ENCODE measurements at places on chromosomes 11 and 22. TPM values are rescaled to one million over a fixed set of nuclear protein-coding genes. Genes with fewer than 3 reads are reported as not detected.
A peak's percentile ranks its signal among the peaks of the same experiment; 100 is the strongest.

GRCh38 chr11:123184531-123184930, 10.5 kb downstream of the CLMP start:
- H3K27ac ChIP-seq, result no peak overlapping the region
- DNase-seq, result no peak
- peaks cover 5% of the 10 kb centered on the region for H3K36me3 ChIP-seq
- H3K4me1 ChIP-seq, result no peaks in the 10 kb centered on the region

DNA sequence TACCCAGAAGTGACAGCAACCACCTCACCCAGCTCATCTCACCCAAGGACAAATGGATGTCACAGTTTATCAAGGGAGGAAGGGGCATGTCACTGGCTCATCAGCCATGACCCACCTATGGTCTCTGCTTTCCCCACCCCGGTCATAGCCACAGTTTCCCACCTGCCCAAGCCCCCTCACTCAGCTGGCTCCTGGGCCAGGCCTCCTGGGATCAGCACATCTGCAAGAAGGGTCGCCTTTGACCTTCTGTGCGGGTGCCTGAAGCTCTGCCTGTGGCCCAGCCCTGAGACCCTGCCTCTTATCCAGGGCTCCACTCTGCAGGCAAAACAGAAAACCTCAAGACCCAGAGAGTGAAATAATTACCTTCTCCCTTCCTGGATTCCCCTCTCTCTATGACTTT, 236.4 kb downstream of the BUD13 start:
- H3K4me3 ChIP-seq, result no peak overlapping the region
- H3K27me3 ChIP-seq, result peaks cover 39% of the 10 kb centered on the region
- no peak for DNase-seq
- H3K4me1 ChIP-seq, result peaks cover 2% of the 10 kb centered on the region
- no peak overlapping the region for H3K27ac ChIP-seq
- H3K36me3 ChIP-seq, result no peaks in the 10 kb centered on the region

- no peak for DNase-seq
- no peaks in the 10 kb centered on the region for H3K36me3 ChIP-seq
- H3K4me3 ChIP-seq, result no peak overlapping the region
- H3K27me3 ChIP-seq, result peaks cover 48% of the 10 kb centered on the region
- no peak overlapping the region for H3K27ac ChIP-seq
These were observed 1.3 kb upstream of the PVALB start for GRCh38 chr22:36818010-36818642.

GRCh38 chr11:2090172-2091111, 48.7 kb downstream of the IGF2 start:
- no peak for DNase-seq
- H3K4me1 ChIP-seq, result peaks cover 8% of the 10 kb centered on the region
- no peak overlapping the region for H3K27ac ChIP-seq

DNA sequence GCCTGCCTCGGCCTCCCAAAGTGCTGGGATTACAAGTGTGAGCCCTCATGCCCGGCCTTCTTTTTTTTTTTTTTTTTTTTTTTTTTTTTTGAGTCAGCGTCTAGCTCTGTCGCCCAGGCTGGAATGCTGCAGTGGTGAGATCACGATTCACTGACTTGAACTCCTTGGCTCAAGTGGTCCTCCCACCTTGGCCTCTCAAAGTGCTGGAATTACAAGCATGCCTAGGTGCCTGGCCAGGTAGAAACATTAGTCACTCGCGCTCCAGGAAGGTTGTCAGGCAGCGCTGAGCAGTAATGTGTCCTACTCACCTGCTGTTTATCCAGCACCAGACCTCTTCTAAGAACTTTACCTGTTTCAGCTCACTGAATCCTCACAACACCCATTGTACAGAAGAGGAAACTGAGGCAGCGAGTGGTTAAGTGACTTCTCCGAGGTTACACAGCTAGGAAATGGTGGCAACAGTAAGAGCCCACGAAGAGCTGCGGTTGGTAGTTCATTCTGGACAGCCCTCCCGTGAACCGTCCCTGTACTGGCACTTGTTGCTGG, 496 bp upstream of the CST6 start:
- H3K4me3 ChIP-seq, result no peak overlapping the region
- peaks cover 10% of the 10 kb centered on the region for H3K27me3 ChIP-seq
- H3K36me3 ChIP-seq, result no peaks in the 10 kb centered on the region
- H3K27ac ChIP-seq, result no peak overlapping the region
- peaks cover 3% of the 10 kb centered on the region for H3K4me1 ChIP-seq
- no peak for DNase-seq

GRCh38 chr11:76455331-76455730, 10.5 kb downstream of the EMSY start:
- H3K4me1 ChIP-seq, result peaks cover 11% of the 10 kb centered on the region
- H3K27me3 ChIP-seq, result no peaks in the 10 kb centered on the region
- H3K27ac ChIP-seq, result no peak overlapping the region
- no peak for DNase-seq
- H3K36me3 ChIP-seq, result peaks cover 82% of the 10 kb centered on the region
- H3K4me3 ChIP-seq, result no peak overlapping the region

DNA sequence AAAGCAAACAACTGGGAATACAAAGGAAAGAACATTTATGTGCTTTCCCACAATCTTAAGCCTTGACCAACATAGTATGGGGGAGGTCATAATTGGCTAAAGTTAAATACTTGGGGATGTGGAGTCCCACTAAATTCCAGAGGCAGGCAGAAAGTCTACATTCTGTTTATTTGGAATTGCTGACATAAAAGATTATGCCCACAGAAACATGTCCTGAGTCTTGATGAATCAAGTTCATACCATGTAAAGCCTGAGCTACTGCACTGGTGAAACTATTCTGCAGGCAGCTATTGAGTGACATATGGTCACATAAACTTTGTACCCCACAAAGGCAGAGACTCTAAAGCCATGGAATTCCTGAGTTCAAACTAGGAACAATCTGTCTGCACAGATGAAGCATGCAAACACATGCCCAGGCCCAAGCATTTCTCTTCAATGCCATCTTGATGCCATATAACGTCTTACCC, 69.9 kb upstream of the CHRM4 start:
- H3K4me1 ChIP-seq, result peaks cover 30% of the 10 kb centered on the region
- no peaks in the 10 kb centered on the region for H3K36me3 ChIP-seq
- H3K27me3 ChIP-seq, result no peaks in the 10 kb centered on the region
- no peak overlapping the region for H3K4me3 ChIP-seq

DNA sequence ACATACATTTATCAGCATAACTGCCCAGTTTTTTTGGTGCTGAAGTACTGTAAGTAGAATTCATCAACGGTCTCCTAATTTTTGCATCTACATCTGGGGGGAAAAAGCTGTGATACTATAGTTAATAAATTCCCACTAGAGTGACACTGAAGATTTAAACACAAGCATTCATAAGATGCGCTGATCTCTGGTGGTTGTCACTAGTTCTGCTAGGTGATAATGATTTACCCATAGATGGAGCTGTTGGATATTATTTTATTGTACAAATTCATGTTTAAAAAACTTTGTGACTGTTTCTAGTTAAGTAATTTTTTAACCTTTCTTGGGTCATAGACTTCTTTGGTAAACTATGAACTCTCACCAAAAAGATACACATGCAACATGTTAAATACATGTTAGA, 106.6 kb downstream of the EMSY start:
- H3K4me1 ChIP-seq, result no peaks in the 10 kb centered on the region
- H3K4me3 ChIP-seq, result no peak overlapping the region
- H3K27ac ChIP-seq, result no peak overlapping the region
- H3K36me3 ChIP-seq, result peaks cover 1% of the 10 kb centered on the region
- no peak for DNase-seq

DNA sequence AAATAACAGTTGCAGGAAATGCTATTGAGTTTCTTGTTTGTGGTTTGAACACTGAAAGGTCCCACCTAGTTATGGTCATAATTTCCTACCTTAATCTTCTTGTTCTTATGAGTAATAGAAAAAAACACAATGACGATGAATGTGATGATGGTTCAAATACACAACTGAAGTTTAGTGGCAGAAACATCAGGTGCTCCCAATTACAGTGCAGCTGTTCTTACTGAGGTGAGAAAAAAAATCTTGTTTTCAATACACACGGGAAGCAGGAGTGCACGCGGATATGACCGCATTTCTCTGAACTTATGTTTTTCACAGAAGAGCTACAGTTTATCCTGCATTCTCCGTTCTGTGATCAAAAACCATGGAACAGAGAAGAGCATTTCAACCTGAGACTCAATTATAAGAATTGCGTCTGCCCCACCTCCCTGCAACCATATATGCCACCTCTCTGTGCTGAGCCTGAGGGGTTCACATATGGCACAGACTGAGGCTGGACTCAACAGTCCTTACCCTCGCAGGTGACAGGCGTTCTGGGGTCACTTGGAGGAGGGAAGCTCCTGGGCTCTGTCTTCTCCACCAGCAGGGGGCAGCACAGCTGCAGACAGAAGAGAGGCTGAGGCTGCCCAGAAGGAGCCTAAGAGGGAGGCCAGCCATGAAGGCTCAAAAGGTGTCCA, 99.7 kb upstream of the IGLL5 start:
- peaks cover 2% of the 10 kb centered on the region for H3K27me3 ChIP-seq
- no peak overlapping the region for H3K4me3 ChIP-seq
- peak overlapping the region; percentile 83 for H3K27ac ChIP-seq

GRCh38 chr11:47980088-47980906, at the start of gene PTPRJ:
Gene PTPRJ, plus strand, starts transcription at chr11:47980559. Its CDS starts 354 bp downstream, at chr11:47980913.
- peak within 1 kb of the TSS; percentile 79 for H3K27ac ChIP-seq
- no peaks in the 10 kb centered on the region for H3K36me3 ChIP-seq

DNA sequence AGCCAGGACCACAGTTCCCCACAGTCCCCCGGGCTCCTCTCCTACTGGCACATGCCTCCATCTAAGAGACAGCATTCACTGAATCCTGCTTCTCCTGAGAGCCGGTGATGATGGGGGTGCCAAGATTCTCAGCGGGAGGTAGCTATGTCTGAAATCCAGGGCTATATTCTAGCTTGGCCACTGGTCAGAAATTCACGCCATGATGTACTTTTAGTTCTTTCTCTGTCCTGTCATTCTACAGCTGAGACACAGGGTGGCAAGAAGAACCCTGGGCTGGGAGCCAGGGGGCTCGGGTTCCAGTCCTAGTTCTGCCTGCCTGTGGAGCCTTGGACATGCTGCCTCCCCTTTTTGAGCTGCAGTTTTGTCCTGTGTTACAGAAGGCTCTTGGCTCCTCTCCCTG, 59.2 kb upstream of the PHOX2A start:
- DNase-seq, result no peak
- H3K36me3 ChIP-seq, result no peaks in the 10 kb centered on the region
- H3K4me3 ChIP-seq, result no peak overlapping the region
- H3K27ac ChIP-seq, result no peak overlapping the region
- H3K27me3 ChIP-seq, result no peaks in the 10 kb centered on the region

DNA sequence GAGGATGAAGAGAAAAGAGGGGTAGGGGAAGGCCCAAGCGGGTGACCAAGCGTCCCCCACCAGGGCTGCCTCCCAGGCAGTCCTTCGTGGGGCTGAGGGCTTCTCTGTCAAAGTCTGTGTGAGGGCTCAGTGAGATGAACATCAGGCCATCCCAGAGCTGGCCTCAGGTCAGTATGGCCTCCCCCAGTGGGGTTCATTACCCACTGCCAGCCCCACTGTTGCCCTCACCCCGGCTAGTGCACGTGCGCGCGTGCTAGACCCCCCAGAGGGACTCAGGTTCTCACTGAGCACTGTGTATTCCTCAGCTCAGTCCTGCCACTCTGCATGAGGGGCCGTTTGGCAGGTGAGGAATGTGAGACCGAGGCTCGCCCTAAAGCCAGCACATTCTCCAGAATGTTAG, 3.3 kb downstream of the KDELR3 start:
- peaks cover 22% of the 10 kb centered on the region for H3K4me1 ChIP-seq
- peaks cover 14% of the 10 kb centered on the region for H3K27me3 ChIP-seq
- H3K27ac ChIP-seq, result no peak overlapping the region
- no peaks in the 10 kb centered on the region for H3K36me3 ChIP-seq
- H3K4me3 ChIP-seq, result no peak overlapping the region

DNA sequence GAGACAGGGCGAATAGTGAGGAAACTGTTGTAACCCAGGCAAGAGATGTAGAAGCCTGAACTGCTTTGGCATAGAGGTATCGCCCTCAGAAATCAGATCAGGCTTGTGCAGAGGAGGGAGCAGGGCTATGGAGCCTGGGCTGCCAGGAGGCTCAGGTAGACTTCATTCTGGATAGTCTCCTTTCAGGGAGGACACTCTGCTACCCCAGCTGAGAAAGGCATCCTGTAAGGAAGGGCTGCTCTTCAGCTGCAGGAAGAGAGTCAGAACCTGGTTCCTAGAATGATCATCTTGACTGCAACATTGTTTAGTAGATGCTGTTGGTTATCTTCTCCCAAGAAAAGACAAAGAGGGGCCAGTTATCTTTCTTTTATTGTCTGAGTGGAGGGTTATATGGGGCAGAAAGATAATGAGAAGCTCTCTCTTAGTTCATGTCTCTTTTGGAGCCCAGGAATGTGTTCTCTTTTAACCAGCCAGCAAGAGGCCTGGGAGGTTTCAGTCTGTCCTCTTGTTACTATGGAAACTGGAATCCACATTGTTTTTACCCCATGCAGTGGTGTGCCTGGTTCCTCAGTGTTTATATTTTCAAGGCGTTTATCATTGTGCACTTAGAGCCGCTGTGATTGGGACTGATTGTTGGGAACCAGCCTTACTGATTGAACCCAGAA, 95.7 kb downstream of the STIM1 start:
- peak overlapping the region; percentile 95 for H3K27ac ChIP-seq
- H3K4me1 ChIP-seq, result peaks cover 98% of the 10 kb centered on the region
- no peak for DNase-seq
- peak overlapping the region; percentile 77 for H3K4me3 ChIP-seq
- H3K27me3 ChIP-seq, result no peaks in the 10 kb centered on the region
- peaks cover 9% of the 10 kb centered on the region for H3K36me3 ChIP-seq

GRCh38 chr11:22179626-22180025, 13.3 kb upstream of the ANO5 start:
- no peaks in the 10 kb centered on the region for H3K4me1 ChIP-seq
- H3K4me3 ChIP-seq, result no peak overlapping the region
- H3K27me3 ChIP-seq, result peaks cover 1% of the 10 kb centered on the region
- DNase-seq, result no peak

DNA sequence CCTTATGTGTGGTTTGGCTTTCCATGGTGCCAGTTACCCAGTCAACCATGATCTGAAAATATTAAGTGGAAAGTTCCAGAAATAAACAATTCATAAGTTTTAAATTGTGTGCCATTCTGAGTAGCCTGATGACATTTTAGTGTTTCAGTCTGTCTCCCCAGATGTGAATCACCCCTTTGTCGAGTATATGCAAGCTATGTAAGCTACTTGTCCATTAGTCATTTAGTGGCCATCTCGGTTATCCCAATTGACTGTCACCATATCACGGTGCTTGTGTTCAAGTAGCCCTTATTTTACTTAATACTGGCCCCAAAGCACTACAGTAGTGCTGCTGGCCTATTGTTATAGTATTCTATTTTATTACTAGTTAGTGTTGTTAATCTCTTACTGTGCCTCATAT, 44.9 kb downstream of the ATG16L2 start:
- no peak overlapping the region for H3K4me3 ChIP-seq
- no peaks in the 10 kb centered on the region for H3K27me3 ChIP-seq
- no peak overlapping the region for H3K27ac ChIP-seq

TYMP gene
- 2.1 TPM for total RNA-seq

SPI1 gene
- total RNA-seq, result 3.4 TPM

PAAF1 gene
- 20.4 TPM for total RNA-seq

NRXN2 gene
- total RNA-seq, result not detected

OR5AK2 gene
- total RNA-seq, result not detected

HTATIP2 gene
- 47.0 TPM for total RNA-seq

ARHGAP8 gene
- total RNA-seq, result 4.8 TPM

CRACR2B gene
- 0.60 TPM for total RNA-seq

SEPTIN3 gene
- total RNA-seq, result 0.18 TPM

LRRC55 gene
- not detected for total RNA-seq

SLC22A12 gene
- total RNA-seq, result not detected

Data from naive thymus-derived CD8-positive, alpha-beta T cell (primary cell).